ENCODE measurements at places on chromosomes 11 and 22. TPM values are rescaled to one million over a fixed set of nuclear protein-coding genes. Genes with fewer than 3 reads are reported as not detected.

The CCDC116 gene
- total RNA-seq = 0.28 TPM

The NDUFS8 gene
- 75.0 TPM for total RNA-seq

The PNPLA5 gene
- total RNA-seq = 0.10 TPM

The BTBD18 gene
- not detected for total RNA-seq

The OR52E8 gene
- total RNA-seq = not detected

The RELT gene
- 6.1 TPM for total RNA-seq

The CD3G gene
- 0.17 TPM for total RNA-seq

The SLC37A4 gene
- 8.1 TPM for total RNA-seq

The KRTAP5-10 gene
- not detected for total RNA-seq

The NPAS4 gene
- 1.8 TPM for total RNA-seq

The OR4C6 gene
- not detected for total RNA-seq

The TRIM48 gene
- total RNA-seq = not detected

The DEFB131B gene
- not detected for total RNA-seq

The UPK2 gene
- total RNA-seq = not detected

The RFPL1 gene
- total RNA-seq = not detected

The AP5B1 gene
- total RNA-seq = 5.0 TPM

The ZNF214 gene
- 12.7 TPM for total RNA-seq

The BLID gene
- 5.0 TPM for total RNA-seq

The ZNF202 gene
- 11.1 TPM for total RNA-seq

The IGF2 gene
- 132 TPM for total RNA-seq

The OR2D2 gene
- total RNA-seq = 0.22 TPM

The EML3 gene
- total RNA-seq = 30.2 TPM

The CHRDL2 gene
- 0.30 TPM for total RNA-seq

The TMX2 gene
- 80.3 TPM for total RNA-seq

The ART1 gene
- total RNA-seq = not detected

The CHRM1 gene
- total RNA-seq = 0.89 TPM

The KCNJ1 gene
- not detected for total RNA-seq

The INS gene
- not detected for total RNA-seq

The DKK3 gene
- 202 TPM for total RNA-seq

The HOATZ gene
- 29.5 TPM for total RNA-seq

The PRR33 gene
- total RNA-seq = not detected

The ARFIP2 gene
- 30.5 TPM for total RNA-seq

The CCDC87 gene
- 0.77 TPM for total RNA-seq

The KDELR3 gene
- 28.5 TPM for total RNA-seq

The MN1 gene
- 24.6 TPM for total RNA-seq

The BIRC3 gene
- total RNA-seq = 3.9 TPM

Data from spinal cord (tissue), 10 donors.